ENCODE measurements at places on chromosomes 6 and 20.

DNA sequence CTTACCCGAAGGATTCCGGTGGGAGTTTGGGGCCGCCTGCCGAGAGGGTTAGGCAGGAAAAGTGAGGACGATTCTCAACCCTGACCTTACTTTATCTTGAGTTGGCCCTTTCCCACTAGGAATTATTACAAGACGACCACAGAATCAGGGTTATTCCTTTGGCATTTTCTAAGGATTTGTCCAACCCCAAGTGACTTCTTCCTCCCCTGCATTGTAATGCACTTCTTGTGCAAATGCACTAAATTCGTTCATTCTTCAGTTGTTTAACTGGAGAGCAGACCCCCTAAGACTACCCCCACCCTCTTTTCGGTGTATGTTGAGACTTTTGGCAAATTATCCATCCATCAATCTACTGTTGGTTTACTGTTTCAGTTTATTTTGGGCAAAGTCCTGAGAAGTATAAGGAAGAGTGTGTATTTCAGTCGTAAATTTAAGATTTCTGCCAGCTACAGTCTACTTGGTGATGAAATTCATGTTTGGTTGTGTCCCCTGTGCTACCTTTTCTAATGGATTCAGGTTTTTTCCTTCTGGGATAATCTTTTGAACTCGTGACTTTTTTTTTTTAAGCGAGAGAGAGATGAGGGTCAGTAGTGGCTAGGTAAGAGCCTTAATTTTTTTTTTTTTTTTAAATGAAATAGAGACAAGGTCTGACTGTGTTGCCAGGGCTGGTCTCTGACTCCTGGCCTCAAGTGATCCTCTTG lies 611 bp upstream of the TMEM217 start:
- DNase-seq = no peak

GRCh38 chr20:39800548-39800947 lies 838.4 kb downstream of the DHX35 start:
- no peak for DNase-seq

- DNase-seq = no peak
Measured at GRCh38 chr20:54539521-54540046, 64.2 kb downstream of the DOK5 start.

DNA sequence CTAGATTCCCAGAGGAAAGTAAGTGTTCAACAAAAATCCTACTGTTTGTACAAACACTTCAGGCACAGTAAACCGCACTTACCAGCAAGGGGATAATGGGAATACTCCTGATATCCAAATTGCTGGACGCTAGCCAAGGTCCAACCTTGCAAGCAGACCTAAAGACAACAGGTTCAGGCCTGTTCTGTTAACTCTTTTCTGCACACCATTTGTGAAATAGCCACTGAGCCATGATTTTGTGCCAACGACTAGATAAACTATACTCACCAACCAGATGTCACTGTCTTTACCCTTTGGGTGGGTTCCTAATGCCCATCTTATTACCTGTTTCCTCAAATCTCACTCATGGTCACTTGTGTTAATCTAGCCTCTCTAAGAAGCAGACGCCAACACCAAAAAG lies 43.5 kb downstream of the GOPC start:
- DNase-seq = no peak

- DNase-seq = no peak
Measured at GRCh38 chr6:44342489-44342888, at the start of gene SPATS1. Gene SPATS1 (plus strand): TSS chr6:44342650. CDS start chr6:44343096, 446 bp downstream.

DNA sequence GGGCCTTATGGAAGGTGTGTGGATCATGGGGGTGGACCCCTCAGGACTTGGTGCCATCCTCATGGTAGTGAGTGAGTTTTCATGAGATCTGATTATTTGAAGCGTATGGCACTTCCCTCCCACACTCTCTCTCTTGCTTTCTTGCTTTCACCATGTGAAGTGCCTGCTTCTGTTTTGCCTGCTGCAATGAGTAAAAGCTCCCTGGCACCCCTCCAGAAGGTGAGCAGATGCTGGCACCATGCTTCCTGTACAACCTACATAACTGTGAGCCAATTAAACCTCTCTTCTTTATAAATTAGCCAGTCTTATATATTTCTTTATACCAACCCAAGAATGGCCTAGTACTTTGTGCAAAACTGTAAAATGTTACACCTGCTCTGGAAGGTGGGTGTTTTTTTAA lies 396.8 kb upstream of the HS3ST5 start:
- peak; percentile 44 for DNase-seq

DNA sequence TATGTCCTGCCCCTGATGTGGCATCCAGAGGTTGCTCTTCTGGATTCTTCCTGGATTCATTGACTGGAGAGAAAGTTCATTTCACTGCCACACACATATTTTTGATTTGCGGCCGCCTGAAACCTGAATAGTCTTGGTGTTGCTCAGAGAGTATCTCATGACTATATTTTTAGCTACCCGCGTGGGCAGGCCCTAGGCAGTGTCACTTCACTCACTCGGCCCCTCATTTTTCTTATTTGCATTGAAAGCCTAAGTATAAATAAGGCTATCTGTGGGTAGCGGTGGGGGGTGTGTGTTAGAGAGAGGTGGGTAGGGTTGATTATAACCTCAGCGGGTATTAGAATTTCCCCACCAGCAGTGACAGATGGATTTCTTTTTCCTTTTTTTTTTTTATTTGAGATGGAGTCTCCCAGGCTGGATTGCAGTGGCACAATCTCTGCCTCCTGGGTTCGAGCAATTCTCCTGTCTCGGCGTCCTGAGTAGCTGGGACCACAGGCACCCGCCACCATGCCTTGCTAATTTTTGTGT lies 113.5 kb downstream of the JARID2 start:
- no peak for DNase-seq

- no peak for DNase-seq
Measured at GRCh38 chr20:7695635-7696034, 244.6 kb downstream of the HAO1 start.

DNA sequence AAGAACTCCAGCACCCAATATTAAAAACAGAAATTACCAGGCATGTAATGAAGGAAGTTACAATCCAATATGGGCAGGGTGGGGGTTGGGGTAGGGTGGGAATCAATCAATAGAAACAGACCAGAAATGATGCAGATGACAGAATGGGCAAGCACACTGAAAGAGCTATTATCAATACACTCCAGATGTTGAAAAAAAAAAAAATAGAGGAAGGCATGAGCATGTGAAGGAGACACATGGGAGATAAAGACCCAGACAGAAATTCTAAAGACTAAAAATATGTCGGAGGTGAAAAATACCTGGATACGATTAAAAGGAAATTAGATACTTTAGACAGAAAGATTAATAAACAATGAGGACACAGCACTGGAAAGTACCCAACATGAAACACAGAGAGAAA lies 19.1 kb upstream of the ZC3H12D start:
- DNase-seq = no peak

GRCh38 chr20:40678286-40678875 lies 10.7 kb downstream of the MAFB start:
- peak; percentile 45 for DNase-seq

GRCh38 chr6:8278562-8278961 lies 156.8 kb downstream of the SLC35B3 start:
- DNase-seq = no peak

GRCh38 chr20:40677343-40677924 lies 11.6 kb downstream of the MAFB start:
- DNase-seq = no peak

- no peak for DNase-seq
Measured at GRCh38 chr20:12723811-12724210, 285.0 kb upstream of the SPTLC3 start.

GRCh38 chr20:43946206-43946491 lies 31.5 kb downstream of the TOX2 start:
- DNase-seq = no peak

GRCh38 chr6:21048047-21048446 lies 513.8 kb downstream of the CDKAL1 start:
- DNase-seq = no peak

GRCh38 chr20:10475225-10475624 lies 40.1 kb downstream of the SLX4IP start:
- DNase-seq = no peak

DNA sequence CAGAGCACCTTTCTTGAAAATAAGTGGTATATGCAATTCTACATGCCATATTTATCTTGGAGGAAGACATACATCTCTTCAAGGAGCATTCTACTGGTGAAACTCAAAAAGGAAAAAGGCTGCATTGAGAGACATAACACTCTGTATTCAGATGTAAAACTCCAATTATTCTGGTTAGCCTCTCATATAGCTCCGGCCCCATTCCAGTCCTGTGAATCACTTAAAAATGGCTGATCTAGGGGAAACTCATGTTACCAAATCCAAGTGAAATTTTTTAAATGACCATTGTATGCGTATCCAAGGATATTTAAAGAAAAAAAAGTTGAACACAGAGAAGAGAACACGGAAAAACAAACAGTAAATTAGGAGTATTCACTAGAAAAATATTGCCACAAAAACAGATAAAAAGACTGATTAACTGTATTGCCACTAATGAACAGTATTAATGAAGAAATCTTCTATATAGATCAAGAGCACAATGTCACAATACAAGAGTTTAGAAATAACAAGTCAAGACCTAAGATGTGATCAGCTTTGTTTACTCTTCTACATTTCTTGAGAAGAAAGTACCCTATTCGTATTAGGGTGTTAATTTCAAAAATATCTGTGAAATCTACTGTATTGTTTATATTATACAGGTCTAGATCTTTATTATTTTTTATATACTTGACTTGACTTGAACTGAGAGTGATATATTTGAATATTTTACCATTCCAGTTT lies 124.5 kb upstream of the GJE1 start:
- DNase-seq = no peak

DNA sequence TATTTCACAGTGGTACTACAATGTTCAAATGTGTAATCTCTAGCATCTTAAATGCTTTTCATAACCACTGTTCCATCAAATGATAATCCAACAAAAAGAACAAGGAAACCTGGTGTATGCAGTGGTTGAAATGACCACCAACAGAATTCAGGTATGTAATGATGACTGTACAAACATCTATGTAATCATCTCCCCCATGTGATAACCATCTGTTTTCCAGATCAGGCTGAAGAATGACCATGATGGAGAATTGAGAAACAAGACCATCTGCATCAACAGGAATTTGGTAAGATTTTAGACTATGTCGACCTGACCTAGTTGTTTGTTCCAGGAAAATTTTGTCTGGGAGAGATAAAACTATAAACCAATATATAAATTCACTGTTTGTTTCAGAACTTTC lies 81.3 kb upstream of the ASCC3 start:
- no peak for DNase-seq

- DNase-seq = no peak
Measured at GRCh38 chr20:48999890-49000870, 45.9 kb upstream of the CSE1L start.

- no peak for DNase-seq
Measured at GRCh38 chr6:39617026-39617425, 108.2 kb downstream of the KIF6 start.

GRCh38 chr20:46277602-46278001 lies 30.7 kb downstream of the CDH22 start:
- no peak for DNase-seq

DNA sequence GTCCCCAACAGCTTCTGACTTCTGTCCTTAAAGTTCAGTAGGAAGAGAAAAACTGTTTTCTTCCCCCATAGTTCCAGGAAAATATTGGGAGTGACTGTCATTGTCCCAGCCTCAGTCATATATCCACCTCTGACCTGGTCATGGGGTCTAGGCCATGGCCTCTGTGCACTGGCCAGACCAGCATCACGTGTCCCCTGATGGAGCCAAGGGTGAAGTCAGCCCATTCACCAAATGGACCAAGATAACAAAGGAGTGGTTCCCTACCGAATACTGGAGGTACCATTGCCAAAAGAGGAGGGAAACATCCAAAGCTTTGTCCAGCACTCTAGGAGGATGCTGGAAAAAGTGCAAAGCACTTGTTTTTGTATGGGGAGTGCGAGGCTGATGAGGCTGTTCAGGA lies 395.4 kb downstream of the TAF4 start:
- DNase-seq = no peak

- no peak for DNase-seq
Measured at GRCh38 chr20:20680991-20681508, 31.4 kb downstream of the RALGAPA2 start.

DNA sequence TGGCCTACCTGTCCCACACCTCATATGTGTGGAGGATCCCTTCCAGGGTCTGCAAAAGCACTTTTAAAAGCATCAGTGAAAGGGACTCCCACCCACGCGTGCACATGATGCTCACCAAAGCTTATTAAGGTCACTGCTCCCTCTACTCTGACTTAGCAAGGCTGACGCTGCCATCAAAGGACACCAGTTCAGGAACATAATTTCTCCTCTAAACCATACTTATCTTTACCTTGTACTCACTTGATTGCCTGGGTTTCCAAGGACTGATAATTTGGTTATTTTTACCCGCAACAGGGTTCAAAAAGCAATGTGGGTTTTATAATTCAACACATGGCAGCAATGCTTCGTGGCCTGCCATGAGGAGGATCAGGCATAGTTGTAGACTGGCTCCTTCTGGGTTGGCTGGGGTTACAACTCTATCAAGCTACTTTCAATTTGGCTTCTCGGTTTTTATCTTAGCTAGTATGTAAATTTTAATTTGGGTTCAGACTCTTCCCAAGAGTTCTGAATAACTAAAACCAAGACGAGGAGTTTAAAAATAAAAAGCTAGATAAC lies 52.2 kb upstream of the EMILIN3 start:
- DNase-seq = no peak

DNA sequence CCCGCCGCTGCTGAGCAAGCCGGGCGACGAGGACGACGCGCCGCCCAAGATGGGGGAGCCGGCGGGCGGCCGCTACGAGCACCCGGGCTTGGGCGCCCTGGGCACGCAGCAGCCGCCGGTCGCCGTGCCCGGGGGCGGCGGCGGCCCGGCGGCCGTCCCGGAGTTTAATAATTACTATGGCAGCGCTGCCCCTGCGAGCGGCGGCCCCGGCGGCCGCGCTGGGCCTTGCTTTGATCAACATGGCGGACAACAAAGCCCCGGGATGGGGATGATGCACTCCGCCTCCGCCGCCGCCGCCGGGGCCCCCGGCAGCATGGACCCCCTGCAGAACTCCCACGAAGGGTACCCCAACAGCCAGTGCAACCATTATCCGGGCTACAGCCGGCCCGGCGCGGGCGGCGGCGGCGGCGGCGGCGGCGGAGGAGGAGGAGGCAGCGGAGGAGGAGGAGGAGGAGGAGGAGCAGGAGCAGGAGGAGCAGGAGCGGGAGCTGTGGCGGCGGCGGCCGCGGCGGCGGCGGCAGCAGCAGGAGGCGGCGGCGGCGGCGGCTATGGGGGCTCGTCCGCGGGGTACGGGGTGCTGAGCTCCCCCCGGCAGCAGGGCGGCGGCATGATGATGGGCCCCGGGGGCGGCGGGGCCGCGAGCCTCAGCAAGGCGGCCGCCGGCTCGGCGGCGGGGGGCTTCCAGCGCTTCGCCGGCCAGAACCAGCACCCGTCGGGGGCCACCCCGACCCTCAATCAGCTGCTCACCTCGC lies 1.5 kb downstream of the ARID1B start:
- DNase-seq = no peak

GRCh38 chr20:51310216-51310615 lies 232.3 kb downstream of the NFATC2 start:
- DNase-seq = no peak

- peak; percentile 63 for DNase-seq
Measured at GRCh38 chr6:145929037-145929633, 35.0 kb downstream of the SHPRH start.

GRCh38 chr6:130851026-130851425 lies 23.8 kb downstream of the SMLR1 start:
- DNase-seq = no peak

- DNase-seq = peak; percentile 40
Measured at GRCh38 chr6:130019326-130020072, 1.1 kb downstream of the L3MBTL3 start.

- no peak for DNase-seq
Measured at GRCh38 chr6:7235712-7236305, 77.2 kb downstream of the SSR1 start.

- DNase-seq = no peak
Measured at GRCh38 chr6:80165819-80166218, 59.3 kb downstream of the BCKDHB start.
